ENCODE measurements at places on chromosomes 11 and 22. TPM values are rescaled to one million over a fixed set of nuclear protein-coding genes. Genes with fewer than 3 reads are reported as not detected.

DNA sequence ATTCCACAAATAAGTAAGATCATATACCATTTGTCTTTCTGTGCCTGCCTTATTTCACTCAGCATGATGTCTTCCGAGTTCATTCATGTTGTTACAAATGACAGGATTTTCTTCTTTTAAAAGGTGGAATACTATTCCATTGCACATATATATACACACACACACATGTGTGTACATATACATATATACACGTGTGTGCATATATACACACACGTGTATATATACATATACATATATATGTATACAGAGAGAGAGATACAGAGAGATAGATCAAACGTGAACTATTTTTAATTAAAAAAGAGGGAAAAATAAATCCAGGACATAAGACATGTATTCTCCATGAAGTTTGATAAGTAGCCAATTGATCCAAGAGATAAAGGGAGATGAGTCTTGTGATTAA lies 108.1 kb downstream of the TRPC6 start:
- DNase-seq: no peak

DNA sequence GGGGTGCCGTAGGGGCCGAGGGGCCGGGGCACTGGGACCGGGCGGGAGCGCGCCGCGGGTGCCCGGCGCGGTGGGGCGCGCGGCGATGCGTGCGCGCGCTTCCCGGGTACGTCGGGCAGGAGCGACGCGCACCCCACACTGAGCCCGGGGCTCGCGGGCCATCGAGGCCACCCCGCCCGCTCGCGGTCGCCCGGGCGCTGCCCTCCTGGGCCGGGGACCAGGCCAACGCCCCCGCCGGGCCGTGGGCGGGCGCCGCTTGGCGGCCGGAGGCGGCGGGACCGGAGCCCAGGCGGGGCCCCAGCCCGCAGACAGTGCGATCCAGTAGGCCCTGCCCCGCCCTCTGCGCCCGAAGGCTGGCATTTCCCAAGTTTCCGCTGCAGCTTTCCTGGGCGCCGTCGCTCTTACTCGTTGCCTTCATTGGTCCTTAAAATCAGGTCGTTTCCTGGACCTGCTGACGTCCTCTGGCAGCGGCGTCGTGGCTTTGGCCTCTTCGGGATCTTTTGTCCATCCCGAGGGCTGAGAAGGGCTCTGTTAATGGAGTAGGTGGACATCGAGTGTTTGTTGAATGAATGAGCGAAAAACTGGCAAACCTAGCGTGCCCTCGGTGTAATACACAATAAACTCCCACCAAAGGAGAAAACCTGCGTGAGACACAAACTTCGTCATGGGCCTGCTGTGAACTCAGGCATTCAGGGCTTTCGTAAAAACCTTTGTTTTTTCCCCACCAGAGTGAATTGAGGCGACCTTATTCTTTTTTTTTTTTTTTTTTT lies 638 bp downstream of the PARVA start:
- DNase-seq: peak; percentile 84

- no peak for DNase-seq
These were observed 2.3 kb downstream of the CCDC86 start for GRCh38 chr11:60844045-60844869.

DNA sequence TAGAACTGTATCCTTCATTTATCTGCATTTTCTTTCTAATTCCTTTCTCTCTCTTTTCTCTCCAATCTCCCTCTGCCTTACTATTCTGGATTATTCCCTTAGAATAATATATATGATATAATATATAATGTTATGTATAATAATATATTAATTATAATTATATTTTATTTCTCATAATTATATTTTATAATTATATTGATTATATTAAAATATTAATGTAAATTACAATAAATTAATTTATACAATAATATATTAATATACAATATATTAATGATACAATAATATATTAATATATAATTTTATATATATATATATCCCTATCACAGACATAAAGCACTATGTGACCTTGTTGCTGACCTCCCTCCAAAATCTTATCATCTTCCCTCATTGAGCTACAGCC lies 661.3 kb upstream of the CHORDC1 start:
- no peak for DNase-seq

DNA sequence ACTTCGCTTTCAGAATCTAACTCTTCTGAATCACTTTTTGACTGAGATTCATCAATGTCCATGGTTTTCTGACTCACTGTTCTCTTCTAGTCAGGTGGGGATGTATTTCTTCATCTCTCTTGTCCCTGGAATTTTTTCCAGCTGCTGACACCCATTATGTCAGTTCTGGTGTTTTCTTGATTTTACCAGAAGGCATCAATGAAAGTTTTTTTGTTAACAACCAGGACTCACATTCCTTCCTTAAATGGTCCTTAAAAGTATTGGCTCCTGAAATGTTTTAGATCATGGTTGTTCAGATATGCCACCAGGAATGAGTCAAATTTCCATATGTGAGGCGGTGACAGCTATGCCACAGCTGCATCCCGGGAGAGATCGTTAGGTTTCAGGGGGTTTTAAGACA lies 12.9 kb downstream of the MICAL2 start:
- DNase-seq: no peak

Gene MSANTD4
- total RNA-seq: 4.9 TPM
